Activated CD4-positive, alpha-beta T cell treated with anti-CD3 and anti-CD28 coated beads, Interleukin-2, amount 50 U/mL, for 24 hours (primary cell): ENCODE measurements at places on chromosomes 11 and 22.
A peak's percentile ranks its signal among the peaks of the same experiment; 100 is the strongest.

GRCh38 chr22:44260216-44261035 lies 52.3 kb downstream of the SHISAL1 start:
- no peak for DNase-seq

GRCh38 chr22:20758688-20759087 lies 15.2 kb upstream of the SERPIND1 start:
- no peak for DNase-seq

DNA sequence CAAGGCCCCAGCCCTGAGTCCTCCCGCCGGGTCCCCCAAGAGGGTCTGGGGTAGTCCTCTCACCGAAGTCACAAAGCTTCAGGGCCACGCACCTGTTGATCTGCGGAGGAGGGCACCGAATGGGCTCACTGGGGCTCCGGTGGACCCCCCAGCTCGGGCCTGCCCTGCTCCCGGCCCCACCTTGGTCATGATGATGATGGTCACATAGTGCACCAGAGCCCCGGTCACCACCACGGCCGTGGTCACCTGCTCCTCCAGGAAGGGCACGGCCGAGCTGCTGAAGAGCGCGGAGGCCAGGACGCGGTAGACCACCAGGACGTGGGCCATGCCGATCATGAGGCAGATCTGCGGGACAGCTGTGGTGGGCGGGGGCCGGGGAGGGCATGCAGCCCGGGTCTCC lies 13.5 kb upstream of the SIGIRR start:
- DNase-seq: no peak

DNA sequence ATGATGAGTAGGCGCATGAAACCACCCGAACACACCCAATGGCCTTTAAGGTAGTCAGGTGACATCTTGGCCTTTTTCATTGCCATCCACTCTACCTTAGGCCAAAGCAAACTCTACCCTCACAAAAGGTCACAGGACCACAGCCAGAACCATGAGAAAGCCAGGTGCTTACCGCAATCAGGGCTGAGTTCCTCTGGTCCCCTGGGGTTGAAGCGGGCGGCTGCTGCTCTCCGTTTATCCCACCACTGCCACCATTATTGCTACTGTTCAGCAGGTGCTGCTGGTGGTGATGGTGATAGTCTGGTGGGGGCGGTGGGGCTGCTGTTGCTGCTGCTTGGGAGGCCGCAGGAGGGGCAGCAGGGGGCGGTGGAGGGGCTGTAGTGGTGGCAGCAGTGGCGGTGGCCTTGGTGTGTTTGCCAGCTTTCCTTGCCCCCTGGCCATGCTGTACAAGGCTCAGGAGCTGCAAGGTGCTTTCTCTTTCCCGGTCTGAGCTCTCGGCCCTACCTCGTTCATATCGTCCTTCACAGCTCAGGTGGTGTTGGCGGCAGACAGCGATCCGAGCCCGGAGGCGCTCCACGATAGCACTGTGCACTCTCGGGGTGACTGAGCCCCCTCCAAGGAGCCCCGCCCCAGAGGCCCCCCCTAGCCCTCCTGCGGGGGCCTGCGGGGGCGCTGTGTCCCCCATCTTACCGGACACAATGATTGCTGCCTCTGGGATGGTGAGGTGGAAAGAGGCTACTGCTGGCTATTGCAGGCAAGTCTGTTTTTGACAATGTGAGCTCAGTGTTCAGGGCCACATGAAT lies 1.6 kb downstream of the MAML2 start:
- DNase-seq: peak; percentile 29

- no peak for DNase-seq
Measured at GRCh38 chr11:70536051-70536877, 137.9 kb downstream of the CTTN start.

DNA sequence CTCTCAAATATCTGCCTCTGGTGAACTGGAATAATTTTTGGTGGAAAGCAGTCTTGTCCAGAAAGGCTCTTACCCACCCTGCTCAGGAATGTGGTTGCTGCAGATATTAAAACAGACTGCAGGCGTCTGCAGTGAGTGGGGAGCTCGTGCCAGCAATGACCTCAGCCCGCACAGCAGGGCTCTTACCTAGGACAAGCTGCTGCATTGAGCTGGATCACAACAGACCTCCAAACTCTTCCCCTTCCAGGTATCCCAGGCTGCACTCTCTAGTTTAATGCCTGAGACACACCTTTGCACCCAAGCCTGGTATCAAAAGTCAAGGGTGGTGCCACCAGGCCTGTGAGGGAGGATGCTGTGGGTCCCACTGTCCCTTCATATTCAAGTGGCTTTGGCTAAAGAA lies 69.7 kb upstream of the CDON start:
- DNase-seq: no peak

DNA sequence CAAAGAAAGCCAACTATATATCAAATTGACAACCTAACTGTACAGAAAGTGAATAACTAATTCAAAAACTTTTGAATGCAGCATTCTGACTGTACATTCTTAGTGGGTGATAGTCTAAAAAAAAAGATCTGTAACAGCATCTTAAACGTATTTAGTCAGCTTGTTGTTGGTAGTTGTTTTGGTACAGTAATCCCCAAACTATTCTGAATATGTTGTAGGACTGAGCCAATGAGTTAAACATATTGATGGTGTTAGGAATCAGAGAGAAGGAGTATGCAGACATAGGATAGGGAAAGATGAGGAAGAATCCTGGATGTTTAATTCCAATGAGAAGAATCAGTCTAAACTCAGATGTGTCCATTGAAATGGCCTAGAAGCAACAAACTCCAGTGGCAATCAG lies 41.9 kb upstream of the KIRREL3 start:
- DNase-seq: no peak

- no peak for DNase-seq
Measured at GRCh38 chr11:112537026-112537425, 276.4 kb upstream of the PLET1 start.

DNA sequence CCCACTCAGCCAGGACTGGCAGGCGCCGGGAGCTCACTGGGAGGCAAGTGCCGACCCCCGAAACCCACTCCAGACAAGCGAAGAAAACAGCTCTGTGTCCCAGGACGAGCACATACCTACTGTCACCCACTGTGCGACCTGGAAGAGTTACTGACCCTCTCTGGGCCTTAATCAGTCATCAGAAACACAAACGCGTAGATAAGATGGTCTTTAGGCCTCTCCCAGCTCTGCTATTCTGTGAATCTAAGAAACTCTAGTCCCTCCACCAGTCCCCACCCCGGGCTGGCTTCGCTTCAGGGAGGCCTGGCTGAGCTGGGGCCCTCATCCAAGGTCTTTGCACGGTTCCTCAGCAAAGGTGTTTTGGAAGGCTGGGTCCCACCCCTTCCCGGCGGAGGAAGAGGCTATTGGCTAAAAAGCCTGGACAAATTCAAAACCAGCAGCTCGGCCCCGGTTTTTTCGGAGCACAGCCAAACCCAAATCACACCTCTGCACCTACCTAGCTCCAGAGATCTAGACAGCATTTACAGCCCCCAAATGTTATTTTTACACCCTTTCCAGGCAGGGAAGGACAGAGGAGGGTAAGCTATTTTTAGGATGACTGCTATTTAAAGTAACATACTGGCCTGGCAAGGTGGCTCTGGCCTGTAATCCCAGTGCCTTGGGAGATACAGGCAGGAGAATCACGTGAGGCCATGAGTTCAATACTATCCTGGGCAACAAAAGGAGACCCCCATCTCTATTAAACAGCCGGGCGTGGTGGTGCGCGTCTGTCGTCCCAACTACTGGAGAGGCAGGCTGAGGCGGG lies 13.2 kb upstream of the HDHD5 start:
- DNase-seq: no peak

GRCh38 chr11:60718524-60719316 lies 5.8 kb upstream of the MS4A18 start:
- no peak for DNase-seq

DNA sequence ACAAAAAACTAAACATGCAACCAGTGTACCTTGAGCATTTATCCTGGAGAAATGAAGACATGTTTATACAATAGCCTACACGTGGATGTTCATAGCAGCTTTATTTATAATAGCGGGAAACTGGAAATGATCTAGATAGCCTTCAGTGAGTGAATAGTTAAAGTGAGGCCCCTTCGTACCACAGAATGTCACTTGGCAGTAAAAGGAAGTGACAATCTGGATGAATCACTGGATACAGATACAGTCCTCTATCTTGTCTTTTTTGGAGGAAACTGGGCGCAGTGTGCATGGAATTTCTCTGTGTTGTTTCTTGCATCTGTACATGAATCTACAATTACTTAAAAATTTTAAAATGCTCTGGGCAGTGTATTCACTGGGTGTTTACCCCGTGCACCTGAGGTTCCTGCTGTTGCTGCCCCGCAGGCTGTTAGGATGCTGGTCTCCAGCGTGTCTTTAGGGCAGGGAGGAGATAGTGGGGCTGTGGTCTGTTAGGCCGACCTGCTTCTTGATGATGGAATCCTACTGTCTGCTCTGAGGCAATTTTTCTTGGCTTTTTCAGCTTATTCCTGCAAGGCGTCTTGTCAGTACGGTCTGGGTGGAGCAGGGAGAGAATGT lies 23.2 kb downstream of the DERL3 start:
- DNase-seq: no peak

- no peak for DNase-seq
Measured at GRCh38 chr22:36790648-36791047, 14.7 kb upstream of the IFT27 start.

DNA sequence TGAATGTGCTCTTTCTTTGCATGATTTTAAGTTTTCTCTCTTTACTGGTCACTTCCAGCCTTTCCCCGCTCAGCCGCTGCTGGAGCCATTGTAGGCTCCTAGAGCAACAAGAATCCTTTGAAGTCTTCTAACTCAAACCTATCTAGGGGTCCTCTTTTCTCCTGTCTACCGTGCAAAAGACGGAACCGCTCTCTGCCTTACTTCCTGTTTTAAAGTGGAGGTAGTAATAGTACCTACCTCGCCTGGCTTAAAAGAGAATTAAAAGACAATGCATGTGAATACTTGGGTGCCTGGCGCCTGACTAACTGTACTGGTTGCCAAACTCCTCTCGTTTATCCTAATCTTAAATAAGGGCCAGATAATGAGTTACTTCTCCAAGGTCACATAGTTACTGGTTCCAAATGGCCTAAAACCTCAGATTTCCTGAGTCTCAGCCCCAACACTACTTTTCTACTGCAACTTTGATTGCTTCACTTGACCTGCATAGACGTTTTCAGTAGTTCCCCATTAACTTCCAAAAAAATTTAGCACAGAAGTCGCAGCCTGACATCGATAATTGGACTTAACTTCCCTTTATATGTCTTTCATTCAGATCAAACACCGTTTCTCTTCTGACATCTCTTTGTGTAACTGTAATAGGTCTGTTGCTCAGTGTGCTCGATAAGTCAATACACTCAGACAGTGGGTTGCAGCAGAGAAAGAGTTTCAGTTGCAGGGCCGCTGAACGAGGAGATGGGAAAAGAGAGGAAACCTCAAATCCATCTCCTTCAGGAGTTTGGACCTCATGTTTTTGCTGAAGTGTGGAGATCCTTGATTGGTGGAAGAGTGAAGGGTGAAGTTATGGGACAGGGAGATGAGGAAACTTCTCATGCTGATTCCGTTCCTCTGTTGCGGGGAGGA lies 891 bp downstream of the SAMM50 start:
- no peak for DNase-seq

GRCh38 chr11:101336155-101336554 lies 206.5 kb upstream of the PGR start:
- no peak for DNase-seq

DNA sequence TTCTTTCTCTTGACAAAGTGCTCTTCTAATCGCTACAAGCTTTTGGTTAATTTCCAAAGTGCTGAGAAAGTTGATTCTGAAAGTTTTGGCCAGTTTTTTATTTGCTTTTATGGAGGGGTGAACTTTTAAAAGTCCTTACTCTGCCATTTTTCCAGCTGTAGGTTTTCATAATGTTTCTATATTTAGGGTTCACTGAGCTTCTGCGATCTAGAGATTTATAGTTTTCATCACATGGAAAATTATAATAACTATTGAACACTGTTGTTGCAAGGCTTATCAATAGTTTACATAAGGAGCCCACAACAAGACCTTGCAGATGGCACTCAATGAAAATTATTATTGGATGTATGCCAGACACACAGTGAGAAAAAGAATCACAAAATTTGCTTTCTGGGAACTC lies 55.1 kb downstream of the DLG2 start:
- DNase-seq: no peak

- no peak for DNase-seq
Measured at GRCh38 chr11:124068601-124069110, 27.5 kb upstream of the OR10G7 start.
